ENCODE measurements at places on chromosomes 6 and 20.

GRCh38 chr6:63543982-63544381 lies 28.3 kb upstream of the LOC128125822 start:
- no peak for DNase-seq

- peak; percentile 7 for DNase-seq
Measured at GRCh38 chr6:15132854-15133670, 112.8 kb upstream of the JARID2 start.

- no peak for DNase-seq
Measured at GRCh38 chr6:15945593-15946159, 183.2 kb upstream of the MYLIP start.

DNA sequence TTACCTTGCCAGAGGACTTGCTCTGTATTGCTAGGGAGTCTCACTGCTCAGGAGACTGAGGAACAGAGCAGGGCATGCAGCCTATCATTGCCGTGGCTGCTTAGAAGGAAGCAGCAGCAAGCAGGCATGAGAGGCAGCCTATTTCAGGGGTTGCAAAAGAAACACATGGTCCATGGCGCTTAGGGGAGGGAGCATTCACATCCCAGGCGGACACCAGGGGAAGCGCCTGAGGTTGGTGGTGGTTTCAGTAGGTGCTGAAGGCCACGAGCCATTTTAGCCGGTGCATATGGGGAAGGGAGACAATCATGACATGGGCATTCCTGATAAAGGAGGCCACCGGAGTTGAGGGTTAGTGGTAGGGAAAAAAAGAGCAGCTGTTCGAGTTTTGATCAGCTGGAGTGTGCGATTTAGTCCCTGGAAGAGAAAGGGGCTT lies 20.9 kb downstream of the FARS2 start:
- no peak for DNase-seq

DNA sequence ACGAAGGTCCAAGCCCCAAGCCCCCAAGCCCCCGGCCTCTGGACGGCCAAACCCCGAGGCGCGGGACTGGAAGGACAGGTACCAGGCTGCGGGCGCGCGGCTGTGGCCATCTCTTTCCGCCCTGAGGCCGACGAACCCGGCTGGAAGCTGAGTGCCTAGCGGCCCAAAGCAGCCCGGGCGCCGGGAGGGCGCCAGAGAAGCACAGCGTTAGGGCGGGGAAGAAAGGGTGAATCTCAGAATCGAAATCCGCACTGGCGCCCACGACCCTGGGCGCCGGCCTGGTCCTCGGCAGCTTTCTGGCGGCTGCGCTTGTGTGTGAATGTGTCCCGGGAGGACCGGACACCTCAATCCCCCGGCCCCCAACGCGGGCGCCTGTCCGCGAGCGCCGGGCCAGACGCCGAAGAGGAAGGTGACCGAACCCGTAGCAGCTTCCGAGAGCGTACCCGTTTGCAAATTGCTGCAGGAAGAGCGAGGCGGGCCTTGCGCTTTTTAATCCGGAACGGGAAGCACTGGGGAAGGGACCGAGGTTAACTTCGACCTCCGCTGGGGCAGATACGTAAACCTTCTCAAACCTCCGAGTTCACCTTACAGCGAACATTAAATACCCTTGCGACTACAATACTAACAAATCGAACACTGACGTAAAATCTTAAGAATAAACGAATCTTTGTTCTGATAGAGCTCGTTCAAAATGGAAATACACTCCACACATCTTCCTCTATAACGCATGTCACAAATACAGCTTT lies 2.9 kb downstream of the NRN1 start:
- DNase-seq: no peak

GRCh38 chr20:52291109-52291508 lies 99.5 kb upstream of the ZFP64 start:
- DNase-seq: no peak

GRCh38 chr6:126672649-126673048 lies 332.7 kb downstream of the CENPW start:
- DNase-seq: no peak

DNA sequence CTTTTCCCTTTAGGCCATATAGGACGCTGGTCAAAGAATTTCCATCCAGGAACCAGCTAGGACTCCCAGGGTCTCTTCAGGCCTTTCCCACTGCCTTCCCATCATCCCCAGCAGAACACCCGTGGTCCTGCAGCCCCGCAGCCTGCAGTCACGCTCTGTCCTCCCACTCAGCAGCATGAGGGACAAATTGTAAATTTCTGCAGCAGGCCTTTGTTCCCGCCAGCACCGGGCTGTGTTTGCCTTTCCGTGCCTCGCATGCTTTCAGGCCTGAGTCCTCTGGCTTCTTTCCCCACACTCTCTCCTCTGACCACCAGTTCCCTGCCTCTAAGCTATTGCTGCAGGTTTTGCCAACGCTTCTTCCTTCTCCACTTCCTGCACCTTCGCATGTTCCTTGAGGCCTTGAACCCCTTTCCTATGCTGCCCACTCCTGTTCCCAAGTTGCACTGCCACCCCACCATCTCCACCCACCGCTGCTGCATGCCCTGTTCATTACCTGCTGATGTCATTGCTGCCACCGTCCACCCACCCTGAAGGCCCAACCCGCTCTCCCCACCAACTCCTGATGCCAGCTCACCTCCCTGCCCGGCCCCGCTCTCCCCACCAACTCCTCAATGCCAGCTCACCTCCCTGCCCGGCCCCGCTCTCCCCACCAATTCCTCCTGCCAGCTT lies 49.8 kb downstream of the RNASET2 start:
- no peak for DNase-seq

DNA sequence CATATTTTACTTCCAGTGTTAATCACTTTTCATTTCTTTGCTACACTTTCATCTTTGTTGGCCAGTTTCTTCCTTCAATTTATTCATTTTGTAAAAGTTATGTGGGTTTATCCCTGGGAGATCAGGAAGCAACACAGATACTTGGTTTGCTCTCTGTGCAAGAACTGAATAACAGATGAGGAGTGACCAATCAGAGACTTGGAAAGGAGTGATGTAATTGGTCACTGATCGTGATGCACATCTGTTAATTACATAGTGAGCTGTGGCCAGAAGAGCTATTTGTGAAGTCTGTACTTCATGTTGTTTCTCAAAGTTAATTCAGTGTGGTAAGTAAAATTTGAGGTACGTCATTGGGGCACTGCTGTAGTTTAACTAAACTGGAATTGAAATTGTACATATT lies 21.3 kb downstream of the ANKRD6 start:
- DNase-seq: no peak

GRCh38 chr20:36121981-36122930 lies 32.3 kb upstream of the EPB41L1 start:
- DNase-seq: peak; percentile 55

GRCh38 chr6:56649782-56650181 lies 7.1 kb upstream of the DST start:
- DNase-seq: no peak

DNA sequence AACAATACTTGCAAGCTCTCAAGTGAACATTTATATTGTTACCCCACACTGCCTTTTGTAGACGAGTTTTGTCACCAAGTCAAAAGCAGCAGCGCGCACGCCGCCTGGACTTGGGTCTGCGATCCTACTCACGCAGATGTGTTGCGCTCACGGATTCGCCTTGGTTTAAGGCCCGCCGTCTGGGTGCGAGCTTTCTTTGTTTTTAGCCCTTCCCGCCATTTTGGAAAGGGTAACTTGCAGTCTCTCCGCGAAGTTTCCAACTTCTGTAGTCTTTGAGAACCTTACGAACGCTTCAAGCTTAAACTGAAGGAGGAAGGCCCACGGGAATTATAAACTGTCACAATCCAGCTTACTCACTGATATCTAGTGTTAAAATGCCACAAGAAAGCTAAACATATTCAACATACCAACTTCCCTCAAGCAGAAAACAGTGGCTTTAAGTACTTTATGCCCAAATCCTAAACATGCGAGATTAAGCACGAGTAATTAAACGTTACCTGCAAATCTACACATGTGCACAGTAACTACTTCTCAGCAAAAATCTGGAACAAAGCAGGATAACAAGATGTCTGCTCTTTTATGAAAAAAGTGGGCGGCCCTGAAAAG lies 80.4 kb upstream of the BTN3A2 start:
- DNase-seq: peak; percentile 76

DNA sequence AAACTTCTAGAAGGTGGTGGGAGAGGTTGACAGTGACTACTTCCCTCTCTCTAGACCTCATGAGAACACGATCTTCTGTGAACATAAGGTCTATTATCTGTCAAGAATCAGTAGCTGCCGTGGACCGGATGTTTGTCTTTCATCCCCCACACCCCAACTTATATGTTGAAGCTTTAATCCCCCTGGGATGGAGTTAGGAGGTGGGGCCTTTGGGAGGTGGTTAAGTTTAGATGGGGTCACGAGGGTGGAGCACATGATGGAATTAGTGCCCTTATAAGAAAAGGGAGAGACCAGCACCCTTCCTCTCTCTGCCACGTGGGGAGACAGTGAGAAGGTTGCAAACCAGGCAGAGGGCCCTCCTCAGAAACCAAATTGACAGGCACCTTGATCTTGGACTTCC lies 409.1 kb downstream of the QKI start:
- DNase-seq: no peak

Measured in NCI-H1417 (cell line).